ENCODE measurements at places on chromosomes 5 and 9. TPM values are rescaled to one million over a fixed set of nuclear protein-coding genes. Genes with fewer than 3 reads are reported as not detected.

HTR1A gene
- not detected for polyA plus RNA-seq

ARL10 gene
- polyA plus RNA-seq: 4.8 TPM

TRIM36 gene
- 0.08 TPM for polyA plus RNA-seq

PCDHGB3 gene
- polyA plus RNA-seq: 1.7 TPM

GABBR2 gene
- 0.11 TPM for polyA plus RNA-seq

AIF1L gene
- polyA plus RNA-seq: 15.9 TPM

C5orf52 gene
- polyA plus RNA-seq: not detected

RASEF gene
- 0.08 TPM for polyA plus RNA-seq

ISL1 gene
- polyA plus RNA-seq: not detected

CTXN3 gene
- not detected for polyA plus RNA-seq

RGS14 gene
- polyA plus RNA-seq: 4.9 TPM

CDKN2B gene
- 1.1 TPM for polyA plus RNA-seq

UHRF2 gene
- 6.4 TPM for polyA plus RNA-seq

DNA sequence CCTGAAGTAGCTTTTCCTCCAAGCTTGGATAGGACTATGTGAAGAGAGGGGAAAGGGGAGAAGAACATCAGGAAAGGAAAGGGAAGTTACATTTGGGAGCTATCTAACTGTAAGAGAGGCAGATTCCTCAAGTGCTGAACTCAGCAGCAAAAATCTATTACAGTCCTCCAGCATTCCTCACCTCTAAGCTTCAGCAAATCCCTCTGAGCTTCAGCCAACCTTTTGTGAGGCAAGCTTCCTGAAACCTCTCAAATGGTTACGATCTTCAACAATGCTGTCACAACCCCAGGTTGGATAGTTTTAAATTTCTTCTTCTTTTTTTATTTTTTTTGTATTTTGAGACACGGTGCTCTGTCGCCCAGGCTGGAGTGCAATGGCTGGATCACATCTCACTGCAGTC, 2.5 kb upstream of the RNF38 start:
- DNase-seq: no peak

- DNase-seq: no peak
Observed at GRCh38 chr5:527646-528628, 3.7 kb upstream of the SLC9A3 start.

DNA sequence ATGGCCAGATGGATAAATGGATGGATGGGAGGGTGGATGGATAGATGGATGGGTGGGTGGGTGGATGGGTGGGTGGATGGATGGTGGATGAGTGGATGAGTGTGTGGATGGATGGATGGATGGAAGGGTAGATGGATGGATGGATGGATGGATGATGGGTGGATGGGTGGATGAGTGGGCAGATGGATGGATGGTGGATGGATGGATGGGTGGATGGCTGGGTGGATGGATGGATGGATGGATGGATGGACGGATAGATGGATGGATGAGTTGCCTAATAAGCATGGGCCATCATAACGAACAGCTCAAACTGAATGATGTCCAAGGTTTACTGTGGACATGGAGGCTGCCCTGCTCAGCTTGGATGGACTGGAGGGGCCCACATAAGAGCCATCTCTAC, 89.8 kb upstream of the SMIM23 start:
- DNase-seq: no peak

DNA sequence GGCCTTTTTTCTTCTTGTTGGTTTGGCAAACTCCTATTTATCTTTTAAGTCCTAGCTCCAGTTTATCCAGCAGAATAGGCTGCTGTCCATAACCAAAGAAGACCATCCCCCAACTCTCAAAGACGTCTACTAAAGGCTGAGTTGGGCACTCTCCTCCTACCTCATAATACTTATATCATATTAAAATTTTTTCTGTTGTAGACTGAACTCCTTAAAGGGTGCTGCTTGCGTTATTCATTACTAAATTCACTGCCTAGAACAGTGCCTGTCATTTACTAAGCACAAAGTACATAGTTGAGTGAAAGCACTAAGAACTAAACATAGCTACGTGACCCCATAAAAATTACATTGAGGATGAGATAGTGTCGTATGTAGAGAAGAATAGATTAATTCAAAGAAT, 21.7 kb downstream of the DCP2 start:
- no peak for DNase-seq

DNA sequence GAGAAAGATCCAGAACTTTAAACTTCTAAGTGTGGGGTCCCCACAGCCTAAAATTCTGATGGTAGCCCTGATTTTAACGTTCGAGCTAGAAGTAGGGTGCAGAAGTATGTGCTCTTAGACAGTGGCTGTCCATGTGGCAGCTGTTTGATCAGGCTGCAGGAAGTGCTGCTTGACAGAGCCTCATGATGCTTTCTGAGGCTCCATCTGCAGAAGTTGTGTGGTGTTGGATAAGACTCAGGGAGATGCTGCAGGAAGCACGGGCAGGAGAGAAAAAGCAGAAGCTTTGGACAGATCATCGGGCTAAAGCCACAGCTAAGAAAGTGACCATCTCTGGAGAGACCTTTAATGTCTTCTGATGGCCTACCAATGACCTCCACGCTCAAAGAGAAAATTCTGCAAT, 8.1 kb downstream of the MTMR12 start:
- DNase-seq: no peak

- DNase-seq: no peak
Observed at GRCh38 chr5:123389794-123390193, 33.4 kb downstream of the CEP120 start.

- DNase-seq: no peak
Observed at GRCh38 chr5:177459819-177460628, 13.4 kb downstream of the DBN1 start.

DNA sequence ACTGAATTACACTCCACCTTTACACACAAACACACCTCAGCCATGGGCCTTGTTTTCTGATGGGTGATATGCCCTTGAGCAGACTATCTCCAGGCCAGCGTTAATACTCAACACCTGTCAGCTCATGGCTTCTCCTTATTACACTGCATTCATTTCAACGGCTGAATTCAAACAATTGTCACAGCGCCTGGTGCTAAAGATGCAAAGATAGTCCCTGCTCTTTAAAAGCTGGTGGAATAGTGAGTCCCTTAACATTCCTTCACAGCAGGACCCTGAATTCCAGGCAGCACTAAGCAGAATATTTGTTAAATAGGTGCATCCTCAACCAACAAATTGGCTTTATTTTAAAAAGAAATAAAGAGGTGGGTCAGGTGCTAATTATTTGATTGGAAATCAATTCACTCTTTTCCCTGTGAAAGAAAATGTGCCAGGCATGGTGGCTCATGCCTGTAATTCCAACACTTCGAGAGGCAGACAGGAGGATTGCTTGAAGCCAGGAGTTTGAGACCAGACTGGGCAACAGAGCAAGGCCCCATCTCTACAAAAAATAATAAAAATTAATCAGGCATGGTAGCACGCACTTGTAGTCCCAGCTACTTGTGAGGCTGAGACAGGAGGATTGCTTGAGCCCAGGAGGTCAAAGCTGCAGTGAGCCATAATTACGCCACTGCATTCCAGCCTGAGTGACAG, 155.7 kb upstream of the EFNA5 start:
- DNase-seq: no peak

GRCh38 chr5:9507974-9508373, 37.9 kb downstream of the SEMA5A start:
- DNase-seq: no peak

GRCh38 chr9:27029186-27029585, 23.7 kb upstream of the LRRC19 start:
- no peak for DNase-seq

DNA sequence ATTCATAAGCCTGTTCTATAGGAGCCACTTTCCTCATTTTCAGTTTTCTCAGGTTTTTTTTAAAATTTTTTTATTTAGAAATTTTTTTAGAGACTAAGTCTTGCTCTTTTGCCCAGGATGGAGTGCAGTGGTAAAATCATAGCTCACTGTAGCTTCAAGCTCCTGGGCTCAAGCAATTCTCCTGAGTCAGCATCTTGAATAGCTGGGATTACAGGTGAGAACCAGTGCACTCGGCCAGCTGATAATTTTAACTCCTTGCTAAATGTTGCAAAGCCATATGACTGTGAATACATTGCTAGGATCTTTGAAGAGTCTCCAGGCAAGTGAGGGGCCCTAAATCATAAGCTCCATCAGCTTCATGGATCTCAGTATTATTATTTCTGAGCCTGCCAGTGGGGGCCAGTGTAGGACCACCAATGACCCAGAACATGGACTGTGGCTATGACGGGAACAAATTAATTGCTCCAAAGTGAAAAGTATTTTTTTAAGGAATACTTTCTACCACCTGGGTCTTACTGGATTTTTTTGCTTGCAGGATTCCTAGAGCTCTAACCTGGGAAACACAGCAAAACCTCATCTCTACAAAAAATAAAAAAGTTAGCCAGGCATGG, 5.7 kb upstream of the GAPVD1 start:
- no peak for DNase-seq

- DNase-seq: no peak
Observed at GRCh38 chr9:86525182-86525581, 171.0 kb upstream of the TUT7 start.

DNA sequence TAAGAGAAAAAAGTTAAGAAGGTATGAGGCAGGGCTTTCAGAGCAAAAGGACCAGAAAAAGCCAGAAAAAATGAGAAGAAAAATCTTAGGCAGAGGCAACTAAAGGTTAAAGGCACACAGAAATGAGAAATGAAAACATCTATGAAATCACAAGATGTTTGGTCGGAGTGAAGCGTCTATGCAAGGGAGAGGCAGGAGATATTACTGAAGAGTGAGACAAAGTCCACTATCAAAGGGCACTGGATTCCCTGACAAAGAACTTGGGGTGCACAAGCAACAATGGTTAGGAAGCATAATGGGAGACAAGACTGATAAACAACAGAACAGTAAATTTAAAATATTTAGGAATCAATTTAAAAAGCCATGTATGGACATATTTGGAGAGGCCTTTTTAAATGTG, 16.9 kb downstream of the PANK3 start:
- no peak for DNase-seq

GRCh38 chr5:58703925-58704555, 121.2 kb downstream of the RAB3C start:
- no peak for DNase-seq

- no peak for DNase-seq
Observed at GRCh38 chr5:139426203-139426885, 13.0 kb downstream of the DNAJC18 start.

DNA sequence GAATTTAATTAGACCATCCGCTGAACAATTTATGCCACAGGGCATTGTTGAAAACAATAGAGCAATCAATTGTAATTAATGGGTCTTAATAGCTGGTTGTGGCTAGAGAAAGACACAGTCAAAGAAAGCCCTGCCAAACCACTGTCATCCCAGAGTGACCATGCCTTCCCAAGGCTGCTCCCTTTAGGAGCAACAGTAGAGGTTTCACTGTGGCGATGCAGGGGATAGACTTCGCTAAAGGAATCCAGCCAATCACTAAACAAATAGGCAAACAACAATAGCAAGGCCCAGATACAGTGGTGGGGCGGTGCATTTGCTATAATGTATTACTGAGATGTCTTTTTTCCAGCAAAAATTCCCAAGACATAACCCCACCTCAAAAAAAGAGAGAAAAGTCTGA, 87.8 kb upstream of the SLC27A6 start:
- no peak for DNase-seq

DNA sequence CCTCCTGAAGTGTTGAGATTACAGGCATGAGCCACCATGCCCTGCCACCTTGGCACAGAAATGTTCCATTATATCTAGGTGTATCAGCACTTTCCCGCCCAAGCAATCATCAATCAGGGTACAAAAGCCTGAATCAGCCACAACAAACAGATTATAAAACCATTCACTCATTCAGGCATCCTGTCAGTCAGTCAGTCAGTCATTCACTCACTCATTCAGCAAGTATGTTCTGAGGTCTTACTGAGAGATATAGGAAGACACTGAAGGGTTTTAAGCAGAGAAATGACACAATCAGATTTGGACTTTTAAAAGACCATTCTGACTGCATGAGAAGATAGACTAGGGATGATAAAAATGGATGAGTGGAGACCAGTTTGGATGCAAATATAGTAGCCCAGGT, 13.1 kb downstream of the PSMD5 start:
- DNase-seq: no peak

DNA sequence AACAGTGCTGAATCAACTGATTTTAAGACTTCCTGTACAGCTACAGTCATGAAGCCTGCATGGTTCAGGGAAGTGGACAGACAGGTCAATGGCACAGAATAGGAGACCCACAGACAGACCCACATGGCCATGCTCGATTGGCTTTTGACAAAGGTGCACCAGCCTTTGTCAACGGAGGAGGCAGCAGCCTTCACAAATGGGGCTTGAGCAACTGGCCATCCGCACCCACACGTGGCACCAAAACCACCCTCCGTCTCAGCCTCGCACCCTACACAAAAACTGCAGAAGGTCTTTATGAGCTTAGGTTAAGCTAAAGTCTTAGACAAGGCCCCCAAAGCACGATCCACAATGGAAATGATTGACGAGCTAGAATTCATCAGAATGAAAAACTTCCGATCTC, 59.5 kb upstream of the UBAC1 start:
- no peak for DNase-seq

DNA sequence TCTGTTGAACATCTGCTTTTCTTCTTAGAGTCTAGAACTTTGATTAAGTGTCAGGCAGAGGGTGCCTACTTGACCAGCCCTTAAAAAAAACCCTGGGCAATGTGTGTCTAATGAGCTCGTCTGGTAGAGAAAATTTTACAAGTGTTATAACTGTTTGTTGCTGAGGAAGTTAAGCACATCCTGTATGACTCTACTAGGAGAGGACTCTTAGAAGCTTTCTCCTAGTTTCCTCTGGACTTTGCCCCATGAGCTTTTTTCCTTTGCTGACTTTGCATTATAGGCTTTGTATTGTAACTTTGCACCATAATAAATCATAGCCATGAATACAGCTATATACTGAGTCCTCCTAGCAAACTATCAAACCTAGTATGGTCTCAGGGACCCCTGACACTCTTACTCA, 39.4 kb downstream of the GNG10 start:
- DNase-seq: no peak

DNA sequence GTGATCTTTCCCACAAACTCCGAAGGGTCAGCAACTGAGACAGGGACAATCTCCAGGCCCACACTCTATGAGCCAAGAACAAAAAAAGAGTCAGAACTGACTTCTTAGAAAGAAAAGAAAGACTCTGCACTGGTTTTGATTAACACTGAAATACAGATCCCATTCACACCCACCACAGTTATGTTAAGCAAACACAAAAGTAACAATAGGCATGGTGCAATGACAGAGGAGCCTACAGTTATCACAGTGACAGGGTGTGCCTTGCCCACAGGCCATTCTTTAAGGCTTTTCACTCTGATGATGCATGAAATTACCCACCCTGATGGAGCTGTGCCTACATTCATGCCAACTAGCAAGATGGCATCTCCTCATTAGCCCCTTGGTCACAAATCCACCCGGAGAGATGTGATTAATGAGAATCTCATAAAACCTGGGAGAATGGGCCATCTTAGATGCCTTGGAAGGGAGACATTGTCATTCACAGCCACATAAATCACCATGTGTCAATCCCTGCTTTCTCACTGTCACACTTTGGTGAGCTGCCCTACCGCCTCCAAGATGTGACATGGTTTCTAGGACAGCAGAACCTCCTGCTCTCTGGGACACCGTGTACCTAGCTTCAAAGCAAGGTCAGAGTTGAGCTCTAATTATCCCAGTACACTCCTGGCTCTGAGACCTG, 27.6 kb upstream of the FSTL4 start:
- DNase-seq: no peak
